ENCODE measurements at places on chromosomes 13 and 19.

DNA sequence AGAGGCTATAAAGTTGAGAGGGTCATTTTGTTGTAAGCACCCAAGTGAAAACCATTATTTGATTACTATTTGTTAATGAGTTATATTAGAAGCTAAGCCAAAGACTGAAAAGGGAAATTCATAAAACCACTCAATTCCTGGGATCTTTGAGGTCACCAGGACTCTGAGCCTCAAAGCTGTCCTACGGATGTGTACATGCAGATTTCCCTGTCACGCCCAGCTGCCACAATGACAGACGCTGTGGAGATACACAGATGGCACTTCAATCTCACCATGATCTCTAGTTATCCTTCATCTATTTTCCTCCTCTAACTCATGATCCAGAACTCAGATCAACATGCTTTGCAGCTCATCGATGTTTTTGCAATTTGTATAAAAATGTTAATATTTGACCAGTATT is 403.5 kb upstream of the MIR17HG start:
- DNase-seq: no peak

- no peak for DNase-seq
Measured at GRCh38 chr13:113542751-113543424, 41.7 kb upstream of the TFDP1 start.

- DNase-seq: no peak
Measured at GRCh38 chr13:46748300-46748699, 48.7 kb downstream of the ESD start.

GRCh38 chr19:18785179-18786124 is 5.7 kb downstream of the COMP start:
- peak; percentile 78 for DNase-seq

- DNase-seq: no peak
Measured at GRCh38 chr13:47932950-47933923, 67.8 kb downstream of the SUCLA2 start.

DNA sequence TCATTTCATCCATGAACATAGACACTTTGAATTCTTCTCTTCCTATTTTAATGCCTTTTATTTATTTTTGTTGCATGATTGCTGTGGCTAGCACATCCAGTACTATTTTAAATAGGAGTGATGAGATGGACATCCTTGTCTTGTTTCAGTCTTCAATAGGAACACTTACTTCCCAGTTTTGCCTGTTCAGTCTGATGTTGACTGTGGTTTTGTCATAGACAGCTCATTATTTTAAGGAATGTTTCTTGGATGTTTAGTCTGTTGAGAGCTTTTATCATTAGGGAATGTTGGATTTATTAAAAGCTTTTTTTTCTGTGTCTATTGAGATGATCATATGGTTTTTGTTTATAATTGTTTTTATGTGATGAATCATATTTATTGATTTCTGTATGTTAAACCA is 586.6 kb downstream of the SLITRK1 start:
- no peak for DNase-seq

DNA sequence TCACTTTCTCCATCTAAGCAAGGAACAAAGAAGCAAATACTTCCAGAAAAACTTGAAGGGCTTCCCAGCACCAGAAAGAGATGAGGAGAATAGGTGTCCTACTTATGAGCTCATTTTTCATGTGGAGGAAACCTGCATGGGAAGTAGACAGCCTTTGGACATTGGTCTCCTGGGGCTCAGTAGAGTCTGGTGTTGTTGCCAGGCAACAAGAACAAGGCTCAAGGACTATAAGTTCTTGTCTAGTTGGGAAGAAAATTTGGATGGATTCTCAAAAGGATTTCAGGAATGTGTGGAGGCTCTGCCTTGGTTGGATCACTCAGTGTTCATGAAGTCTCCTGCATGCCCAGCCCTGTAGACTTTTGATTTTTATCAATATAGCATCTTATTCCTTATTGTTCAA is 84.5 kb downstream of the MBNL2 start:
- no peak for DNase-seq

GRCh38 chr19:51098365-51099046 is 9.7 kb downstream of the CTU1 start:
- no peak for DNase-seq

Measured in NCI-H446 (cell line).